ENCODE measurements at places on chromosomes 2 and 18.
A peak's percentile ranks its signal among the peaks of the same experiment; 100 is the strongest.

GRCh38 chr2:62189196-62189595 lies 6.7 kb upstream of the B3GNT2 start:
- no peak for DNase-seq

DNA sequence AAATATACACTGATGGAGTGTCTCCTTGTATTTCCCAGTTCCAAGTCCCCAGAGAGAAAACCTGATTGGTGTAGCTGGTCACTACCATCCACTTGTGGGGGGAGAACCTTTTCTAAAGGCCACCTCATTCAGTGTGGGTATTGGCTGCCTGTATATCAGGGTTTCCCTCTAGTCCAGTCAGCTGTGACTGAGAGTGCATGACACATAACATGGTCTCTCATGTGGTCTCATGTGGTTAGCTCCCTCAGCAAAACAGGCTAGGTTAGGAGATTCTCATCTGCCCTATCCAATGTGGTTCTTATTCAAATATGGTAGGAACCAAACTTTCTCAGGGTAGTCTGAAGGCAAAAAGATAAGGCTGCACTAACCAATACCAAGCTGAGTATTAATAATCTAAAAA lies 4.1 kb upstream of the GORASP2 start:
- no peak for DNase-seq

- DNase-seq = no peak
These were observed 23.0 kb downstream of the FAM110C start for GRCh38 chr2:23283-23682.

GRCh38 chr2:148065936-148066335 lies 45.0 kb downstream of the MBD5 start:
- DNase-seq = no peak

GRCh38 chr2:28981016-28981441 lies at the start of gene TOGARAM2:
Gene TOGARAM2 (plus strand): TSS chr2:28981298. CDS start chr2:28994835, 13,537 bp downstream.
- peak; percentile 71 for DNase-seq
